ENCODE measurements at places on chromosomes 4 and X.

DNA sequence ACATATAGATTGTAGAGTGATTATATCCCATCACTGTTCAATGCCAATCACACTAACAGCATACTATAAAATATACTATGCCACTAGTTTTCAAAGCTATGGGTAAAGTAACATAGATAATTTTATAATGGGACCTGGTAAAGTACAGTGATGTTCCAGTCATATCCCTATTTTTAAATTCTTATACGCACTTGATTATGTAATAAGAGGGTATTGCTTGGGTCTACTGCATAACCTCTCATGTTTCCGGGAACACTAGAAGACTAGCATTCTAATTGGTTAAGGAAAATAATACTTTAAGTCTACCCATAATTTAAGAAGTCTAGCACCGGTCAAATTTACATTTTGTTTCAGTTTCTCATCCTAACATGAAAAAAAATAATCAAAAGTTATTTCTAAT lies 275.1 kb downstream of the CHIC1 start:
- DNase-seq = no peak

DNA sequence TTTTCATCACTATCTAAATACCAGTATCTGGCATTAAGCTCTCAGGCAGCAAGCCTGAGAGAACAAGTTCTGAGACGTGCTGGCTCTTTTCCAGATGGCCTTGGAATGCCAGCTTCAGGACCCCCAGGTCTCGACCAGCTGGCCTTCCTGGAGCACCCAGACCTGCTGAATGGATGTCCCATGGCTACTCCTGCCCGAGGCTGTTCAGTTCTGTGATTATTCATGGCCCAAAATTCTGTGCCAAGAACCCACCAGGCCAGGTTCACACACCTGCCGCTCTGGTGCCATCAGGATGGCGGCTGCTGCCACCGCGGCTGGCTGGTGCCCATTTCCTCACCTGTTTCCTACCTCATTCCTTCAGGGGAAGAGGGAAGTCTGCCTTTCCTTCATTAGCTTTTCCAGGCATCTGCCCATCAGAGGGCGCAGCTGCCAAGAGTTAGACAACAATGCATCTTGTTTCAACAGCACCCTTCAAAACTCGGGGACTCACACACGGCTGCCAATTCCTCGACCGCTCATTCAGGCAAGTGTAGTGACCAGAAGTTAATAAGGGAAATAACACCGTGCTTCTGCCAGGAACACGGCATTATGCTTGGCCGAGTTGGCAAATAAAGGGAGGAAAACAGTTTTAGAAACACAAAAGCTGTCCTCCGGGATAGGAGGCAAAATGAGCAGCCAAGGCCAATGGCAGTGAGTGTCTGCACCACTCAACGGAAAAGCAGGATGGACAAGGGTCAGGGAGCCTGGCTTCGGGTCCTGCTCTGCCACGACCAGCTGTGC lies 173.8 kb downstream of the NSUN7 start:
- DNase-seq = no peak

DNA sequence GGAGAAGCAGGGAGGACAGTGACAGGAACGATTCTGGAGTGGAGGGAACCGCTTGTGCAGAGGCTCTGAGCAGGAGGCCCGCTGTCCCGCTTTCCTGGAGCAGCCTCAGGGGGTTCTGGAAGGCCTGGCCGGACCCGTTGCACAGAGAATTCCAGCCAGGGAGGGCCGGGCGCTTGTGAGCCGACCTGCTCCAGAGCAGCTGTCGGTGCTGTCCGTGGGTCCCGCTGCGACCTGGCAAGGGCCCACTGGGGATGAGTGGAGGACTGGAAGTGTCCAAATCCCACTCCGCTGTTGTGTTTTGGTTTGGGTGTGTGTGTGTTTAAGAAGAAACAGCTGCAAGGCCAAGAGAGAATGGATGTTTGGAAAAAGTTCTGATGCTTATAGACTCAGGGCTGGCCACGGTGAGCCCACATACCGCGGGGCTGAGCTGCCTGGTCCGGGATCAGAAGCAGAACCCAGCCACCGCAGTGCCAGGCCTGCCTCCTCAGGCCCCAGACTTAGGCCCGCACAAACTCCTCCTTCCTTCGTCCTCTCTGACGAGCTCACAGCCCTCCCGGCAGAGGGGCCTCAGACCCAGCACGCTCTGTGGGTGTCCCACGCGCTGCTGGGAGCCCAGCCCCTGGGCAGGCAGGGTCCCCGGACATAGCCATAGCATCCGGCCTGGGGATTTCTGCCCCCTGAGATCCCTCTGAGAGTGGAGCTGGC lies 73.9 kb downstream of the HTRA3 start:
- no peak for DNase-seq

DNA sequence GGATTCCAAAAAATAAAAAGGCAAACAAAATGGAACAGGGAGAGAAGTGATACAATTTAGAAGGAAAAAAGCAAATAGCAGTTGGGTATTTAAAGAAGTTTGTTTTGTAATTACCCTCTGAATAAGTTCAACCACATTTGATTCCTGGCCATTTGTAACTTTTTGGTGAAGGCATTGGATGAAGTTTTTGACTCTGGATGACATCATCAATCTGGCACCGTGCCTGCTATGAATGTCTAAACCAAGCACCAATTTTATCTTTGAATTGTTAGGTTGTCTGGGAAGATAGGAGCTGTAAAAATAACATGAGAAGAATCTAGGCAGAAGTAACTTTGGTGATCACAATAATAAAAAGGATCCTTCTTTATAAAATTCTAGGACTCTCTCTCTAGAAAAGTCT lies 29.5 kb downstream of the TMPRSS11A start:
- DNase-seq = no peak

- no peak for DNase-seq
Measured at GRCh38 chr4:136495851-136496250, 1036.4 kb downstream of the PCDH18 start.

- no peak for DNase-seq
Measured at GRCh38 chrX:46758163-46758955, 559 bp downstream of the SLC9A7 start.

- DNase-seq = no peak
Measured at GRCh38 chr4:42142591-42142990, 9.9 kb downstream of the BEND4 start.

DNA sequence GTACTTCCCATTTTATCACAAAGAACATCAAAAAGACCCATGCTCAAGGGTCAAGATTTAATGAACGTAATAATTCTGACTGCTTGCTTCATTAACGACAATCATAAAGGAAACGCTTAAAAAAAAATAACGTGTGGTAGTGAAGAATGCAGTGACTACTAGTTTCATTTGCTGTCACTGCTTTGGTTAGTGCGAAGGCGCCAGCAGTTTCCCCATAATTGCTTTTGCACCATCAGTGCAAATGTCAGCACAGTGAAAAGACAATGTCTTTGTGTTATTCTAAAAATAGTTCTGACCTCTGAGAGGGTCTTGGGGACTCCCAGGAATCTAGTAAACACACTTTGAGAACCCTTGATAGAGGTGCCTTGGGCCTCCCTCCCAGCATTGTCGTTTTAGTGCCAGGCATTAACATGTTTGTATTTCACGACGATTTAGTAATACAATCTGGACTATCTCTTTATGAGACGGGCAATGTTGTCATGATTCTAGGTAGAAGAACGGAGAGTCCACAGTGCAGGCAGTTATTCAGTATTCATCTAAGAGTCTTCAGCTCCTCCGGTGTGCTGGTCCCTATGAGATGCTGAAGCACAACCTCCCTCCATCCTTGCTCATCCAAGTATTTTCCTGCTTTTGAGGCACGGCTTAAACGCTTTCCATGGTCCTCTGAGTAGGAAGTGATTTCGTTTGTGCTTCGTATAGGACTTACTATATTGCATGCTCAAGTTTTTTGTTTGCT lies 71.0 kb downstream of the AFF1 start:
- DNase-seq = no peak

DNA sequence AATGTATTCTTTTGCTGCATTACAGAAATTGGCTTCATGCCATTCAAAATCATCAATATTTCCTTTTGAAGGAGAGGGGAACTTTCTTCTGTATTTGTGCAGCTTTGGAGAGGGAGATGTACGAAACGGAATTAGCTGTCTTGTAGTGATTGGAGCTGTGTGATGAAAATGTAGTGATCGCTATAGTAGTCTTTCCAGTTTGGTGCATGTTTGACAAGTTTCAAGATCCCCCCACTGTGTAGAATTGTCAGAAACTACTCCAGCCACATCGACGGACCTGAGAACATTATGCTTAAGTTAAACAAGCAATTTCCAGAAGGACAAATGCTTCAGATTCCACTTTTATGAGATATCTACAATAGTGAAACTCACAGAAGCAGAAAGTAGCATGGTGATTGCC lies 21.6 kb upstream of the MAGEA1 start:
- DNase-seq = no peak

DNA sequence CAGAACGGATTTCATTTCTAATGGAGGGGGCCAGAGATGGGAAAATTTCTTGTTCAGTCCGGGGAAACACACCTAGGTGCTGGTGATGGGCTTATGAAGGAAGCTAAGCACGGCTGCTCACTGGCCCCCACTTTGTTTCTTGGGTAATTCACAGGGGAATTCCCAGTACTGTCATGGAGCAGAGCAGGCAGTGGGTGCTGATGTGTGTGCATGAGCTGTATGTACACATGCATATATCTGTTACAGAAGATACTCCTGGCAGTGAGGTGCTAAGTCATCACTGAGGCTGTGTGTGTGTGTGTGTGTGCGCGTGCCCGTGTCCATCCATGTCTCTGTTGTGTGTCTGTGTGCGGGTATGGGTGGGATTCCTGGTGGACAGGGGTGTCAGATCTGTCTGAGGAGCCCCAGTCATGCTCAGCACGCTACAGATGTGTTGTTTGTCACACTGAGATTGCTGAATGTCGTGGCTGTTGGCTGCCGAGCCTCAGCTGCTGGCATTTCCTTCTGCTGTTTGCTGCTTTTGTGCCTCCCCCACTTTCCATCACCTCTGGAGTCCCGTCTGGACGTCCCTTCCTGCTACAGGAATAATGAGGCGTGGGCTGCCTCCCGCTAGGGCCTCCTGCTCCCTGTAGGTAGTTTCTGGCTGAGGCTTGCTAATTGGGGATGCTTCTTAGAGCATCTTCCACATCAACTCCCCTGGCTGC lies 53.3 kb downstream of the JADE1 start:
- DNase-seq = peak; percentile 25

- DNase-seq = no peak
Measured at GRCh38 chr4:55318175-55319129, 27.6 kb upstream of the SRD5A3 start.

- no peak for DNase-seq
Measured at GRCh38 chrX:121479406-121479805, 432.0 kb downstream of the GLUD2 start.

- no peak for DNase-seq
Measured at GRCh38 chr4:8779490-8779932, 92.1 kb downstream of the HMX1 start.

GRCh38 chr4:54384563-54384962 lies 155.5 kb downstream of the PDGFRA start:
- DNase-seq = no peak

DNA sequence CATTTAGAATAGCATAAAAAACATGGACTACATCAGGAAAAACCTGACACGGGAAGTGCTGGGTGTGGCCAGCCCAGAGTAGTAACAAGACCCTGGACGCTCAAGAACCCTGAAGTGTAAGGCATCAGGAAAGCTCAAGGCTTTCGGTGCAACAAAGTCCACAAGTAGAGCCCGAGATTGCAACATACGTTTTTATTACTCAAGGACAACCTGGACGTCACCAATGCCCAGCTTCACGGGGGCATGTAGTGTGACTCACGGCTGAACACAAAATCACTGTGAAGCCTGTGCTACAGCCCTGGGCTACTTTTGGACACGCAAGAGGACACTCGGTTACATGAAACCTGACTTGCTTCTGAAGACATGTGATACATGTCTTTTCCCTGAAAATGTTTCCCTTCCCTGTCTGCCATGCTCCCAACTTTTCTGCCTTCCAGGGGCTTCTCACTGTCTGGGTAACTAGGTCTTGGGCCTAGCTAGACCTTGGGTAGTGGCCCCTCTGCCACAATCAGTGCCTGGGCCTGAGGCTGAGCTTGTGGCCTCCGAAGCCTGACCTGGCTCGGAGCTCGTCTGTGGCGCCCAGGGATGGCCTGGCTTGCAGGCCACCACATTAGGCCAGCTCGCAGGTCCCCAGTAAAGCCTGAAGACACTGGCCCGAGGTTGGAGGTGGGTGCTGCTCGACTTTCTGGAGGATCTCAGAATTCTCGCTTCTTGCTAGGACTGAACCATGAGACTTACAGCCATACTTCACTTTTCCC lies 9.2 kb downstream of the IRAK1 start:
- no peak for DNase-seq

DNA sequence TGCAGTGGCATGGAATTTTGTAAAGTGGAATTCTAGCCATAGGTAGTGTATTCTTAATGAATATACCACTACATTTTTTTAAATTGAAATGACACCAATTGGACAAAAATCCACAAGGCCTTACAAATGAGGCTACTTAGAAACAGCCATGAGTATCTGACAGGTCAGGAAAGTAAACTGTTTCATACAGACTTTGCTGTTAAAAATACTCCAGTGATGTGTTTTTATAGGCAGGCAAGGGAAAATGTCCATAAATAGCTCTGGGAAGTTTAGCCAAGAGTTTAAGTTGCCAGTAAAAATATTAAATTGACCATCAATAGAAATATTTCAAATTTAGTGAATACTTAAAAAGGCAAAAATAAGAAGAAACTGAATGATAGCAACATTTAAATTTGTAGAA lies 41.8 kb upstream of the PDLIM5 start:
- no peak for DNase-seq

- no peak for DNase-seq
Measured at GRCh38 chr4:76007089-76007862, at the start of gene CXCL9. Gene CXCL9, minus strand, starts transcription at chr4:76007509. Its CDS starts 60 bp downstream, at chr4:76007449.

GRCh38 chr4:181176306-181176705 lies 1066.9 kb upstream of the TENM3 start:
- DNase-seq = no peak

DNA sequence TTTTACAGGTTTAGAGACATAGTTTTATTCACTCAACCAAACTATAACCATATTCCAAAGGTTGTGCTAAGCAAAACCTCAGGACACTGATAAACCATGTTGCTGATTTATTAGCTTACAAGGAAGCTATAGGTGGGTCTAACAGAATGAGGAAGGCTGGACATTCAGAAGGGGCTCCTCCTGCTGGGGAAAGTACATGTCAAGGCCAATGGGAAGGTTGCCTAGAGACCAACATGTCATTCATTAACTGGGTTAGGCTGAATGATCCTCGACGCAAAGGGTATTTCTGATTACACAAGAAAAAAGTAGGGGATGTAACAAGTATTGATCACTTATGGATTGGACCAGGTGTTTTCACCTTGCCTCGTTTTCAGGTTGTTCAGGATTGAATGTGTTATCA lies 30.3 kb downstream of the SLC10A6 start:
- DNase-seq = no peak

DNA sequence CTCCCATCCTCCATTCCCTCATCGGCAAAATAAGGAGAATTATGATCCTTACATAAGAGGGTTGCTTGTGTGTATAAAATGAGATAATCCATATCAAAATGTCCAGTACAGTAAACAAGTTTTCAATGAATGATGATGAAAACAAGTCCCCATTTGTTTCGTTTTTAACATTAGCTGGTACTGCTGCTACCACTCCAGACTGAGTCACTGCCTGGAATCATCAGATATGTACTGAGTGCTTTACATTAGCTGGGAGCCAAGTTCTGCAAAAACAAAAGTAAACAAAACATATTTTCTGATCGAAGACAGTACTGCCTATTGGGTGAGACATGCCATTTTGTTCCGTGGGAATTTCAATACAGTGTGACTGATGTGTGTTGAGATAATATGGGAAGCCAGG lies 123.2 kb upstream of the IGFBP7 start:
- DNase-seq = no peak

GRCh38 chr4:150942539-150942938 lies 72.5 kb downstream of the LRBA start:
- no peak for DNase-seq
